ENCODE measurements at places on chromosomes 6 and 20. TPM values are rescaled to one million over a fixed set of nuclear protein-coding genes. Genes with fewer than 3 reads are reported as not detected.

DNA sequence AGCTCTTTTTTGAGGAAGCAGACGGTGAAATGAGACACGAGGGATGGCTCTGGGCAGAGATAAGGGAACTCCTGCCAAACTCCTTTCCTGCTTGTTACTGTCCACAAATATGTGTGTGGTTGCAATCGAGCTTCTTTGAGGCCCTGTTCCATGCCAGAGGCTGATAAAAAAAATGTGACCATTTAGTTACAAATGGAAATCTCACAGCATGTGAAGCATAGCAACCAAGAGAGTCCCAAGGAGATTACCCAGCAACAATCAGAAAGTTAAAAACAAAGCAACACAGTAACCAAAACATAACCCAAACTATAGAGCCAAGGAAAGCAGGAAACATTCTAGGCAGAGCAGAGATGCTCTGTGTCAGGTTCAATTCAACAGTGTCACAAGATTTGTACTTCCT lies 35.4 kb upstream of the HMGN3 start:
- DNase-seq = no peak

The C6orf58 gene
- total RNA-seq = not detected

The CCN6 gene
- total RNA-seq = 1.9 TPM

The POM121L2 gene
- not detected for total RNA-seq

GRCh38 chr6:89145956-89146717 lies at the start of gene PM20D2:
TSS of gene PM20D2 (plus strand) at chr6:89146055. CDS start at chr6:89146145, 90 bp downstream.
- no peak for DNase-seq

GRCh38 chr20:35515949-35516645 lies 13.4 kb downstream of the C20orf173 start:
- DNase-seq = no peak

GRCh38 chr20:855466-856360 lies 22.2 kb downstream of the FAM110A start:
- no peak for DNase-seq

DNA sequence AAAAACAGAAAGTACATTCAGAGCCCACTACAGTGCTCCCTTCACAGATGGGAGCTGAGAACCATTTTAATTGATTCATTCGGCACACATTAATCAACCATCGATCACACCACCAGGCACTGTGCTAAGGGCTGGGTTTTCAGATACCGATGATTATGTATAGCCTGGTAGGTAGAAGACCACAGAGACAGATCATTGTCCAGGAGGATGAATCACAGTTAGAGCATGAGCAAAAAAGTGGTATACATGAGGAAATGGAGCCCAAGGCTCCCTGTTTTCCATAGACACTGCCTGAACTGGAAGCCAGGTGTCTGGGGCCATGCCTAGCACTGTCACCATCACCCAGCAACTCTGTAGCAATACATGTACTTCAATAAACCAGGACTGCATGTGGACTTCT lies 9.0 kb upstream of the PRDM1 start:
- DNase-seq = no peak

The BMP2 gene
- total RNA-seq = 42.8 TPM

The FAM209A gene
- total RNA-seq = not detected

The EYA2 gene
- 4.2 TPM for total RNA-seq

The IDH3B gene
- 122 TPM for total RNA-seq

The GINM1 gene
- 37.3 TPM for total RNA-seq

Measured in lower leg skin (tissue), 4 donors.